ENCODE measurements at places on chromosomes 1 and 21.

GRCh38 chr1:99553301-99553700, 92.6 kb upstream of the PALMD start:
- no peak for DNase-seq

GRCh38 chr1:179831225-179831624, 46.4 kb downstream of the TOR1AIP2 start:
- no peak for DNase-seq

- DNase-seq = no peak
Observed at GRCh38 chr1:174314433-174314832, 133.3 kb upstream of the GPR52 start.

DNA sequence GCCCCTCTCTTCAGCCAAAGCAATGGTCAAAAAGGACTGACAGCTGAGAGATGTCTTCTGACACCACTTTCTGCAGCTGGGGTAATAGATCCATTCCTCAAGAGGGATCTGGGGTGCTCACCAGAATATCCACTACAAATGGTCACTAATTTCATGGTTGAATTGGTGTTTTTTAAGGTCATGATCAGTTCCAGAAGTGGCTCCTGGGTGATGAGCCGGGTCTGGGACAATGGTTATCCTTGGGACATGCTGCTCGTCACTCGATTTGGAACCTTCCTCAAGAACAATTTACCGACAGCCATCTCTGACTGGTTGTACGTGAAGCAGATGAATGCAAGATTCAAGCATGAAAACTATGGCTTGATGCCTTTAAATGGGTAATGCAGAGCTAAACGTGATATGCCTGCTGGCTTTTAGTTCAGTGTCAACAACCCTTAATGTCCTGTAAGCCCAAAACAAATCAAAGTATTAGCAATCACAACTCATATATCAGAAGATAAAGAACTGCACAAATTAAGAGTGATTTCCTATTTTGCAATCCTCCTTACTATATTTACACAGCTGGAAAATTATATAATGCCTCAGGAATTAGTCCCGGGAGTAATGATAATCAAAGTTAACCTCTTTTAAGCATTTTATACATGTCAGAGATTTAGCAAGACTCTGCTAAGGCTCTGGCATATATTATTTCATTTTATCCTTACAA, 20.1 kb downstream of the FMO3 start:
- no peak for DNase-seq

- DNase-seq = no peak
Observed at GRCh38 chr21:32917362-32918135, 108.2 kb upstream of the OLIG2 start.

DNA sequence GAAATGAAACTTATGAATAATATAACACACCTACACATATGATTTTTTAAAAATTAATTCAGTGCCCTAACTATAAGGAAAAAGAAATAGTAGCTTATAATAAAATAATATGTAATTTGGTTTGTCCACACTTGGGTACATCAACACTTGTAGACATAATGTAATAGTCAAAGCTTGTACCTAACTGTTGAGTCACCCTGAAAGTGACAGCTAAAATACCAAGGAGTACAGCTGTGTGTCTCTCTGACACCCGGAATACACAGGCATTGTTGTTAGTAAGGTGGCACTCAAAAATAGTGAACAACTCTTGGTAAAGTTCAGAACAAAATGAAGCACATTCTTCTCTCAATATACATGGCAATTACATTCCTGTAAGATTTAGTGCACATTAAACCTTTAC, 243.4 kb downstream of the TRABD2B start:
- DNase-seq = no peak

DNA sequence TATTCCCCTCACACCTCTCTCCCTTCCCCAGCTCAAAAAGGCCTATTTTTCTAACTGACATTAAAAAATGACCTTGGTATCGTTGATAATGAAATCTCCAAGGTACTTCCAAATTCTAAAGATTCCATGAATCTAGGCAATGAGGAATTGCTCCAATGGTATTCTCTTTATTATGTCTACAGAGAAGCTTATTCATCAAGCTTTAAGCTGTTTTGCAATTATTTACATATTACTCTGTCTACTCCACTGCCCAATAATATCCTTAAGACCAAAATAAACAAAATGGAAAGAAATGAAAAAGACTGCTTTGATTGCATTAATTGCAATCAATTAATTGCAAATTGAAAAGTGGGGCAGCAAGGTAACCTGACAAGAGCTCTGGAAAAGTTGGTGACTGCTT, 7.9 kb downstream of the PLPP3 start:
- DNase-seq = no peak

GRCh38 chr1:101284021-101284420, 47.2 kb downstream of the S1PR1 start:
- no peak for DNase-seq

DNA sequence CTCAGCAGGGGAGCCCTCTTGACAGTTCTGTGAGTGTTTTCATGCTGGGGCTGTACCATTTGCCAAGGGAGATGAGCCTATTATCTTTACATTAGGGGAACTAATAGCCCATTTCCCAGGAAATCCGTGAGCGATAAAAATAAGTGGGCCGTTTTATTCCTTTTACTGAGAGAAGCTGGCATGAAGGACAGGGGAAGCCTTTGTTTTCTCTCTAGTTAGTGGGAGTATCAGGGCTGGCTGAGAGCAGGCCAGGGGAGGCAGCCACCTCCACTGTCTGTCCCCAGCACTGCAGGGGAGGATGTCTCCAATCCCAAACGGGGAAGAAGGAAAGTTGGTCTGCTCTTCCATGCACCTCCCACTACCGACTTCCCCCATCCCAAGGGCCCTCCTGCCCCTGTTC, 2.5 kb downstream of the UBL4B start:
- no peak for DNase-seq

DNA sequence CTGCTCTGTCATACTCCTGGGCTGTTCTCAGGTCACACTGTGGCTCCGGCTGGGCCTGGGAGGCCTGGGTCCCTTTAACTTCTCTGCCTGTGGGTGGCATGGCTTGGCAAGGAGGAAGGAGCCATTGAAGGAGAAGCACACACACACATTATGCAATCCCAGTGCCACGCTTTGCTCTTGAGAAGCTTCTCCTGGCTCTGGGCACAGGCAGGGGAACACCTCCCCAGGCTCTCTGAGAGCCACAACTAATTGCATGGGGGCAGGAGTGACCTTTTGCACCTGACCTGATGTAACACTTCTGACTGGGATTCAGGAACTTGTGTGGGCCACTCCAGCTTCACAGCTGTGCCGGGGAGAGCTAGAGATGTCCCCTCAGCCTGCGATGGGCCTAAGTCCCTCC, 23.1 kb downstream of the LGR6 start:
- peak; percentile 17 for DNase-seq
